ENCODE measurements at places on chromosomes 3 and 15. TPM values are rescaled to one million over a fixed set of nuclear protein-coding genes. Genes with fewer than 3 reads are reported as not detected.

TGM5 gene
- 0.38 TPM for total RNA-seq

SERPINI2 gene
- total RNA-seq, result not detected

MESP2 gene
- total RNA-seq, result 2.8 TPM

PCYT1A gene
- 48.7 TPM for total RNA-seq

TMCO5A gene
- not detected for total RNA-seq

SMCO1 gene
- total RNA-seq, result 0.38 TPM

PPP1R14D gene
- total RNA-seq, result not detected
